Central memory CD8-positive, alpha-beta T cell (primary cell): ENCODE measurements at places on chromosomes 3 and 15.

- no peak for DNase-seq
These were observed 4.0 kb upstream of the POPDC2 start for GRCh38 chr3:119664370-119664769.

DNA sequence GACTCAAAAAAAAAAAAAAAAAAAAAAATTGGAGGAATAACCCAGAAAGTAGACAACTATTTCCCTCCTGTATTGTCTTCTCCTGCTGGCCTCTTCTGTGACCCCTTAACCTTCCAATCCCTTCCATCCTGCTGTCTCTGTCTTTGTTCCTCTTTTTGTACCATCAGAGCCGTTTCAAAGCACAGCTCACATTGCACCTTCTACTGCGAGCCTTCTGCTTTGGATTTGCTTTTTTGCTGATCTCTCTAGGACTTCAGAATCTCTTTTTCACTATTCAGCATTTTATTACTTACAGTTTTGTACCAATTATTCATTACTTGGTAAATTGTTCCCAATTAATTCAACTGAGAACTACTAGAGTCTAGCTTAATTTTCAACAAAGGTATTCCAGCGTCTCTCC is 284.0 kb upstream of the TBL1XR1 start:
- DNase-seq = no peak

- DNase-seq = no peak
These were observed 43.4 kb upstream of the NLGN1 start for GRCh38 chr3:173354124-173354523.

- no peak for DNase-seq
These were observed 6.6 kb downstream of the GHRL start for GRCh38 chr3:10286133-10286524.

DNA sequence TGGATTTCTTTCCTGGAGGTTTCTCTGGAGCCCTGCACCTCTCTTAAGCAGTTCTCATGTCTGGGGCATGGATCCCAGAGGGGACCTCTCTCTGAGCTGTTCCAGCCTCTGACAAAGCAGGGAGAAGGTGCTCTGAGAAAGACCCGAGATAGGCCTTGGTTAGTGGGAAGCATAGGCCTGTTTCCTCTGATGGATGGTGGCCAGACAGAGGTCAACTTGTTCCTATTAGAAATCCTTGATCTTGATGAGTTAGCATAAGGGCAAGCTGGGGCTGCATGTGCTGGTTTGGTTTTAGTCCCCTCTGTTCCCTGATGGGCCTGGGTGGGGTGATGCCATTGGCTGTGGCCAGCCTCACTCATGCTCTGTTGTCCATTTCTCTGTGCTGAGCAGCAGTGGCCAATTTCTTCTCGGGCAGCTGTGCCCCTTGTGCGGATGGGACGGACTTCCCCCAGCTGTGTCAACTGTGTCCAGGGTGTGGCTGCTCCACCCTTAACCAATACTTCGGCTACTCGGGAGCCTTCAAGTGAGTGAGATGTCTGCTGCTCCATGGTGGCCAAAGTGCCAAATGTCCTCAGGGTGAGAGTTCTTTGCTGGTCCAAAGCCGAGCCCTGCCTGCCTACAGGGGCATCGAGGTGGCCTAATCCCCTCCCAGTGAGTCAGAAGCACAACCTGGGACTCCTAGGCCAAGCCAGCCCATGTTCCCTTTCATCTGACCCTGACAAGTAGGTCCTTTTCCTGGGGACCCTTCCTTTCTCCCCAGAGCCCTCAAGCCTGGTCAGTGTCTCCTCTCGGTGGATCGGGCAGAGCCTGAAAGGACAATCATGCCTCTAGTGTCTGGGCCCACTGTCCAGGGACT is 9.0 kb downstream of the TF start:
- DNase-seq = no peak

- DNase-seq = no peak
These were observed 17.6 kb upstream of the KCNMB3 start for GRCh38 chr3:179268400-179269051.

DNA sequence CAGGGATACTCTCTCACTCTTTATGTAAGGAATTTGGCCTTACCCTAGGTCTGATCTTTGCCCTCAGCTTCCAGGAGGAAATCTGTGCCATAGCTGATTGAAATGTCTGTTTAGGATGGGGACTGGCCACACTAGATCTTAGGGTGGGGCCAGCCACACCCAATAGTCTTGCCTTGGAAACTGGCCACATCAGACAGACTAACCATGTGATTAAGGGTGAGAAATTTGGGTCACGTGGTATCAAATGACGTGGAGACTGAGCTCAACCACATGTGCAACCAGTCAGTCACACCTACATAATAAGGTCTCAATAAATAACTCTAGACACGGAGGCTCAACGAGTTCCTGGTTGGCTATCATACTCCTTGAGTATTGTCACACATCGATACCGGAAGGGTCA is 113.5 kb downstream of the CNTN3 start:
- DNase-seq = no peak

- no peak for DNase-seq
These were observed 165.8 kb downstream of the ZIC4 start for GRCh38 chr3:147240581-147240980.
